ENCODE measurements at places on chromosomes 11 and 22.

GRCh38 chr11:71263386-71263785 lies 11.0 kb upstream of the SHANK2 start:
- no peak for DNase-seq

GRCh38 chr11:132122735-132123134 lies 752.3 kb downstream of the NTM start:
- DNase-seq: no peak

DNA sequence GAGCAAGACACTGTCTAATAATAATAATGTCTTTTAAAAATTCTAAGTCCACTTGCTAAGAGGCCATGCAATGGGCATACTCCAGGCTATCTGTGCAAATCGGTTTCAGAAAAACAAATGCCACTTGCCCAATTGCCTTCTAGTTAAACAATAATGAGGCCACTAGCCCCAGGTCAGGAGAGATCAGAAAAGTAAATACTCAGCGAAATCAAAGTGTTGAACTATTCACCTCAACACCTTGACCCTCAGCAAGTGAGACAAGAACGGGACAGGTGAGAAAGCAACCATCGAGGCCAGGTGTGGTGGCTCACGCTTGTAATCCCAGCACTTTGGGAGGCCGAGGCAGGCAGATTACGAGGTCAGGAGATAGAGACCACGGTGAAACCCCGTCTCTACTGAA lies 72.3 kb upstream of the SYN3 start:
- DNase-seq: no peak

DNA sequence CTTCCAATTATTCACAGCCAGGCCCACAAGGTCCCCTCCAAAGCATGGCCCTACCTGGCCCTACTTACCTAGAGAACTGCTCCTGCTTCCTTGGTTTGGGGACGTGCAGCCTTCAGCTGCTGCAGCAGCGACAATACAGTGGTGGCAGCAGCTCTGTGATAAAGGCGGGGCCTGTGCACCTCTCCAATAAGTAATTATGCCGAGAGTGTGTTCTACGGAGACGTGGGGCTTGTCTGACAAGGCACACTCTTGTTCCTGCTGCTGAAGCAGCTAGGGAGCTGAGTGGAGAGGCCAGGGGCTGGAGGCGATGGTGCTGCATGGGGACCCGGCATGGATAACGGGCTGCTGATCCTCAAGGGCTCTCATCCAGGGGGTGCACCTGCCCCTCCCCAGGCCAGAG lies 98.0 kb upstream of the THY1 start:
- no peak for DNase-seq

DNA sequence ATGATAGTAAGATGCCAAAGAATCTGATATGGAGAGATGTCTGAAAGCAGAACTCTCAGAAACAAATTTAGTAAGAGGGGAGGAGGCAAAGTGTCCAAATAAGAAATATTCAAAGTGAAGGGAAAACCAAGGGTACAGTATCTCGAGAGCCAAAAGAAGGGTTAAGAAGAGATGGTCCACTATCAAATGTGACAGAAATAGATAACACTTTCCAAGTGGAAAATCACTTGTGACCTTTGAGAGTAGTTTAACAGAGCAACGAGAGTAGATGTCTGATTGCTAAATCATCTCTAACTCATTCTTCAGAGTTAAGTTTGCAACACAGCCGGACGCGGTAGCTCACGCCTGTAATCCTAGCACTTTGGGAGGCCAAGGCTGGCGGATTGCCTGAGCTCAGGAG lies 4.3 kb upstream of the BUD13 start:
- no peak for DNase-seq

DNA sequence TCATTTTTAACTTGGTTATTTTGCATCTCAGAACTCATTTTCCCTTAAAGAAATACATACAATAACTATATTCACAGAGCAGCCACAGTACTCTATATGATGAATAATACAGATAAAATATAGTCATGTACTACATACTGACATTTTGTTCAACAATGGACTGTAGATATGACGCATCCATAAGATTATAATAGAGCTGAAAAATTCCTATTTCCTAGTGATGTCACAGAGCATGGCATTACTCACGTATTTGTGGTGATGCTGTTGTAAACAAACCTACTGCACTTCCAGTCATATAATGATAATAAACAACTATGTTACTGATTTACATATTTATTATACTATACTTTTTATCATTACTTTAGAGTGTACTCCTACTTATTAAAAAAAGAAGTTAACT lies 38.7 kb downstream of the NARS2 start:
- DNase-seq: no peak

GRCh38 chr11:121715405-121715804 lies 262.6 kb upstream of the SORL1-AS1 start:
- no peak for DNase-seq

DNA sequence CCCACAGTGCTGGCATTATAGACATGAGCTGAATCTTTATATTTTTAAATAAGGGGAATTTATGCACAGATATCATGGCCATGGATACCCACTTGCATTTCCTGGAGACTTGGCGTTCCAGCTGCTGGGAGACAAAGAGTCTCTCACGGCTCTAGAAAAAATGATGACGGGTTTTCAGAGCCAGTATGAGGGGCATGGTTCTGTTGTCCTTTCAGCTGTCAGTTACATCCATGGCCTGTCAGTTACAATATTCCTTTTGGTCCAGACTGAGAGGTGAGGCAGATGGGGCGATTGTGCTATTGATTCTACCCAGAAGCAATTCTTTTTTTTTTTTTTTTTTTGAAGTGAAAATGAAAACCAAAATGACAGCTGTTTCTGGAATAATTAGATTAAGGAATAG lies 29.7 kb downstream of the USH1C start:
- no peak for DNase-seq

DNA sequence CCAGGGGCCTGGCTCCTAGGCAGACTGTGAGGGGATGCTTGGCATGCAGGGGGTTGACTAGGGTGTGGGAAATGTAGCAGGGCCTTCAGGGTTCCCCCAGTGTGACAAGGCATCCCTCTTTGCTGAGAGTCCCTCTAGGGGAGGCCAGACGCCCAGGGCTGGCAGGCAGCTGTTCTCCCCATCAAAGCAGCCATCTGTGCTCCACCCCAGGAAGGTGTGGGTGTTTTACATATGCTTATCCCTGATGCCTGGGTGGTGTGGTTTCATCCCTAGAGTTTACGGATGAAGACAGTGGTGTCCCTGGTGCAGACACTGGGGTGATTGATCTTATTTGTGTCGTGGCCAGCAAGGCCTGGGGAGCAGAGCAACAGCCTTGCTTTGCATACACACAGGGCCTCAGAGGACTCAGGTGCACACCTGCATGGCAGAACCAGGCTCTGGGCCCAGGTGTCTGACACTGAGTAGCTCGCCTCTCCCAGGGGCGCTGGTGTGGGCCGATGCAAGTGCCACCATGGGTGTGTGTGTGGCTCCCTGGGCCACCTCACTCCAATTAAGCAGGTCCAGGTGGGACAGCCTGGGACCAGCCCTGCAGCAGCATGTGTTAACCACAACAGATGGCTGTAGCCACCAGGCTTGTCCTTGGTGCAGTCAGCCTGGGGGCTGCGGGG lies 74.2 kb downstream of the MED15 start:
- DNase-seq: no peak

GRCh38 chr22:50208939-50209892 lies 8.4 kb downstream of the SELENOO start:
- DNase-seq: no peak

- peak; percentile 14 for DNase-seq
These were observed 422 bp downstream of the GLB1L2 start for GRCh38 chr11:134332189-134332631.

GRCh38 chr11:30991376-30991775 lies 378.2 kb downstream of the DCDC1 start:
- DNase-seq: no peak

GRCh38 chr22:37511395-37512104 lies 7.7 kb downstream of the CARD10 start:
- DNase-seq: no peak

DNA sequence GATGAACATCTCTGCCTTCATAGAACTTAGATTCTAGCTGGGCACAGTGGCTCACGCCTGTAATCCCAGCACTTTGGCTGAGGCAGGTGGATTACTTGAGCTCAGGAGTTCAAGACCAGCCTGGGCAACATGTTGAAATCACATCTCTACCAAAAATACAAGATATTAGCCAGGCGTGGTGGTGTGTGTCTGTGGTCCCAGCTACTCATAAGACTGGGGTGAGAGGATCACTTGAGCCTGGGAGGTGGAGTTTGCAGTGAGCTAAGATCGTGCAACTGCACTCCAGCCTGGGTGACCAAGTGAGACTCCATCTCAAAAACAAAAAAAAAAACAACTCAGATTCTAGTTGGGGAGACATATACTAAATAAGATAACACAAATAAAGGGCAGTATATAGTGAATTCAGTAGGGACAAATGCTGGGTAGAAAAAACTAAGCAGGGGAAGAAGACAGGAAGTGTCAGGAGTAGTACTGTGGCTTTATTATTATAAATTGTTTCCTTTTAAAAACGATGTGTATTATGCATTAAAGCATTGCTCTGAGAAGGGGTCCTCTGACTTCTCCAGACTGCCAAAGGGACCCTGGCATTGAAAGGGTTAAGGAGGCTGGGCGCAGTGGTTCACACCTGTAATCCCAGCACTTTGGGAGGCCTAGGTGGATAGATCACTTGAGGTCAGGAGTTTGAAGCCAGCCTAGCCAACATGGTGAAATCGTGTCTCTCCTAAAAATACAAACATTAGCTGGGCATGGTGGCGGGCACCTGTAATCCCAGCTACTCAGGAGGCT lies 46.7 kb downstream of the PACS1 start:
- no peak for DNase-seq

DNA sequence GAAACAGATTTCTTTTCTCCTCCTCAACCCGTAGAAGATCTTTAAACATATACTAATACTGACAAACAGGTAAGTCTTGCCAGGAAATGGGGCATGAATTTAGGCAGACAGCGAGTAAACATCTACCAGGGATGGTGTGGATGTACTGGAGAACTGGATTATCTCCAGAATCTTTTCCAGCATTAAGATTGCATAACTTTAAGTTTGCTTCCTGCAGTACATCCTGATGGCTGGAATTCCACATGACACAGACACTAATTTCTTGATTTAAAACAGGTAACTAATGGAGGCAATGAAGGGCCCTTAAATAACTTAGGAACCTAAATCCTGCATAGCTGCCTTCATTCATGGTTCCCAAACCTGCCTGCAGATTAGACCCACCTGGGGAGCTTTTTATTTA lies 40.7 kb downstream of the JHY start:
- no peak for DNase-seq

DNA sequence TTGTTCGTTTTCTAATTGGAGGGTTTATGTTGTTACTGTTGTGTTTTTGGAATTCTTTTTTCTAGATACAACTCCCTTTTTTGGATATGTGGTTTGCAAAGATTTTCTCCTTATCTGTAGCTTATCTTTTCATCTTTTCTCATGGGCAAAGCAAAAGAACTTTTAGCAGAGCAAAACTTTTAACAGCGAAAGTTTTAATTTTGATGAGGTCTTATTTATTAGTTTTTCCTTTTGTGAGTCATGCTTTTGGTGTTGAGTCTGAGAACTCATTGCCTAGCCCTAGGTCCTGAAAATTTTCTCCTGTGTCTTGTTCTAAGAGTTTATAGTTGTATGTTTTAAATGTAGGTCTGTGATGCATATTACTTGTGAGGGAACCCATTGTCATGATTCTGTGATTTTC lies 99.4 kb downstream of the TEAD1 start:
- DNase-seq: no peak

DNA sequence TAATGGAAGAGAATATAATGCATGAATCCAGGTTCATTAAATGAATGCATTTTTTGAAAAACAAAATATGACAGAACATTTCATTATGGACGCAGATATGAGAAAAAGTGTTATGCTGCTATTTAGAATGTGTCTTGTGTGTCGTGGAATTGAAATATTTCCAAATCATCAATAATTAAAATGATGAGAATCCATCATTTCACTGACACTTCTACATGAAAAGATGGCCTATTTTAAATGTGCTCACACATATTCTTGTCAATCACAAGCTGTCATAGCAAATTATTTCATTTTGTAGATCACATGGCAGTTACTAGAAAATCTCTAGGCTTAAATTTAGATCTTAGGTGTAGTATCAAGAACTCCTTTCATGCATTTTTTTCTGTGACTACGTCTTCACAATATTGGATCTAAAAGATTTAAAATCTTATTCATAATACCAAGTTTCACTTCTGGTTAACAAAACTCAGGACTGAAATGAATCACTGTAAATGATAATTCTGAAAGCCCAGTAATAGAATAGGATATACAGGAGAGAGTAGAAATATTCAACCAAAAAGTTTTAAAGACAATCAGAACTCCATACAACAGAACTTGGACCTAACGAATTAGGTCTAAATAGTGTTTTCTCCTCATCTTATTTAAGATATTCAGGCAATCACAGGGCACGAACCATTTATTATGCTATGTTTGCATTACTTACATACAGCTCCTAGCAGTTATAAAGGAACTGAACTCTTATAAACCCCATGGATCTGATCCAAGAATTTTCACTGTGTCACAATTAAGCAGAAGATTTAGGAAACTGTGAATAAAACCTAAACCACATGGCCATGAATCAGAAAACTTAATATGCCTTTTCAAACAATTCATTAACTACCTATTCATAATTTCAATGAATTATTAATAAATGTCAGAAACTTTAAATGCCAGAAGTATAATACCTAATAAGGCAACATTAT lies 67.7 kb downstream of the DCDC1 start:
- DNase-seq: no peak

- DNase-seq: no peak
These were observed 39.4 kb downstream of the MICAL2 start for GRCh38 chr11:12149672-12150225.

GRCh38 chr11:124976531-124976930 lies 22.5 kb downstream of the CCDC15 start:
- DNase-seq: no peak

DNA sequence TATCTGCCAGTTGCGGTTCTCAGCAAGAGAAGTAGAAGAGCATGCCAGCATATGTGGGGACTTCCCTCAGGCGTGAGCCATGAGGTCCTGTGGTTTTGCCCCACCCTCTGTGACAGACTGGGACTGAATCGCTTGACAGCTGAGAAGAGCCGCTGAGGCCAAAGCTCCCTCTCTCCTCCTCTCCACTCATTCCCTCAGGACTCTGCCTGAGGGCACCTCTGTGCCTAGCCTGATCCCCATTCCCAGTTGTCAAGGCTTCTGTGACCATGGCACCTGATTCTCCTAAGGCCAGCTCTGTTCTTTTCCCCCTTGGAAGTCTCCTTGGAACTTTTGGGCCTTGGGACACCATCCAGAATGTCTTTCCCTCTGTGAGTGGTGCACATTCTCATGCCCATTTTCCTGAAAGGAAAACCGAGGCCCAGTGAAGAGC lies 27.0 kb downstream of the ART5 start:
- DNase-seq: peak; percentile 16

GRCh38 chr11:64537876-64538275 lies 53.1 kb upstream of the SLC22A12 start:
- DNase-seq: no peak

GRCh38 chr11:126129727-126130671 lies 67.3 kb upstream of the CDON start:
- DNase-seq: no peak

- no peak for DNase-seq
These were observed 90.1 kb upstream of the B3GAT1 start for GRCh38 chr11:134502153-134502550.

- no peak for DNase-seq
These were observed 47.1 kb upstream of the UCP3 start for GRCh38 chr11:74055938-74056337.

- no peak for DNase-seq
These were observed 699.1 kb downstream of the KCNA4 start for GRCh38 chr11:29317694-29318093.

- no peak for DNase-seq
These were observed 98.4 kb downstream of the ZNF280B start for GRCh38 chr22:22410121-22410520.
